Posterior vena cava (tissue), 2 donors: ENCODE measurements at places on chromosomes 5 and 9.

DNA sequence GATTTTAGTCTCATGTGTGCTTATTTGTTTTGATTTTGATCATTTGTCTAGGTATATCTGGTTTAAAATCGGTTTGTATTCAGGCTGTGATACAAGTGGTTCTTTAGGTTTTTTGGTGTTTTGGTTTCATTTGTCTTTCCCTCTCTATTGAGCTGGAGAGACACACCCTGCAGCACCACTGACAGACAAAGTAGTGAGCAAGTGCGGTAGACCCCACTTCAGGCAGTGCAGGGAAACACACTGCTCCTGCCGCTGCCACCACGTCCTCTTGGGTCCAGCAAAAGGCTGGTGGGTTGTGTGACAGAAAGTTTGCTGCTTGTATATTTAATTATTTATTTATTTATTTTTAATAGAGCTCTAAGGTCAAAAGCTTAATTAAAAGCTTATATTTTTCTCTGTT is 801.0 kb downstream of the NR2F1-AS1 start:
- no peak for DNase-seq

- DNase-seq, result no peak
Observed at GRCh38 chr5:135487839-135488514, 35.8 kb upstream of the TIFAB start.

DNA sequence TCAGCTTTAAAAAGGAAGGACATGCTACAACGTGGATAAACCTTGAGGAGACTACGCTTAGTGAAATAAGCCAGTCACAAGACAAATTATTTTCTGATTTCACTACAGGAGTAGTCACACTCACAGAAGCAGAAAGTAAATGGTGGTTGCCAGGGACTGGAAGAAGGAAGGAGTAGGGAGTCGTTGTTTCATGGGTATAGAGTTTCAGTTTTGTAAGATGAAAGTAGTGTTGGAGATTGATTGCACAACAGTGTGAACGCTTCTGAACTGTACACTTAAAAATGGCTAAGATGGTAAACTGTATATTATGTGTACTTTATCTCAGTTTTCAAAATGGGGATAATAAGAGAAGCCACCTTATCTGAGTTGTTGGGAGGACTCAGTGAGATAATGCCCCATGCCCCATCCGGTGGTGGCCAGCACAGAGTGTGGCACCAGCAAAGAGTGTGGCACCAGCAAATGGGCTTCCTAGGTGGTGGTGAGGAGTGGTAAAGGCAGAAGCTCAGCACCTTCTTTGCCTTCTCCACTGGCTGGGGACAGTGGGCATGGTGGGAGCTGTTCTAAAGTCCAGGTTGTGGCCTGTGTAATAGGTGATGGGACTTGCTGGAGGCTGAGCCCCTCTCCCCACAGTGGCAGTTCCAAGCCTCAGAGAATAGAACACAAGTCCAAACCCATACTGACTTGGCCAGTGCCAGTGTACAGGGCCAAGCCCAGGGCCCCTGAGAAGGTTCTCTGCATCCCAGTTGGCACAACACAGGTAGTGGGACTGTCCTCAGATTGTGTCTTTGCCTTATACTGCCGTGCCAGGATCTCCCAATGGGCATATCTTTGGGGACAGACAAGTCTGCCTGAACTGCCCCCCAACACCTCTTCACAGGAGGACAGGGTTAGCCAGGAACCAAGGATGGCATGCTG is 4.4 kb downstream of the SLC22A4 start:
- DNase-seq, result no peak

GRCh38 chr5:32003981-32004380 is 170.1 kb downstream of the GOLPH3 start:
- DNase-seq, result no peak

DNA sequence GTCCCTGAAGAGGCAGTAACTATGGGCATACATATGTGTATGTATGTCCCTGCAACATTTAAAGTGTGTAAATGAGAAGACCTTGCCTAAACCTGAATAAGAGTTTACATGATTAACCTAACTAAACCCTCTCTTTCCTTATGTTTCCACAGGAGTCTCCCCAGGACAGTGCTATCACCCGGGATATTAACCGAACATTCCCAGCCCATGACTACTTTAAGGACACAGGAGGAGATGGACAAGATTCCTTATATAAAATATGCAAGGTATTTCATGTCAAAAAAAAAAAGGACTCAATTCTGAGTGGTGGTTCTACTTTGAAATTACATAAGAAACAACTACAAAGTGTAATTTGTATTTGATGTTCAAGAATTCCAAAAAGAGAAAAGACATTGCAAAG is 31.7 kb downstream of the GPR21 start:
- DNase-seq, result no peak

GRCh38 chr5:52725065-52725746 is 62.5 kb upstream of the ITGA1 start:
- no peak for DNase-seq

DNA sequence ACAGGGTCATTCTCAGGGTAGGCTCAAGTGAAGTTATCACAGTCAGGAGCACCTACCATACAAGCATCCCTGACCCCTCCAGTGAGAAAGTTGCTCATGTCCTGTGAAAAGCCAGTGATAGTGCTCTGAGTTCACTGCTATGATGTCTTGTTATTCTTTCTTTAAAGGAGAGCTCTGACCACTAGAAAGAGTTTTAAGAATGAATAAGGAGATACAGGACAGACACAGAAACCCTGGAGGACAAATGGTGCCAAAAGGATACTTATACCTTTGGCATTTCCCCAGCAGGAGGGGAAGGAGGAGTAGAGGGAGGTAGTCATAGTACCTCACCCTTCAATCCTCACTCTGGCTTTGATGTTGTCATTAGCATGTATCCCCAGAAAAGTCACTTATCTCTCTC is 84.0 kb upstream of the AGXT2 start:
- DNase-seq, result no peak

DNA sequence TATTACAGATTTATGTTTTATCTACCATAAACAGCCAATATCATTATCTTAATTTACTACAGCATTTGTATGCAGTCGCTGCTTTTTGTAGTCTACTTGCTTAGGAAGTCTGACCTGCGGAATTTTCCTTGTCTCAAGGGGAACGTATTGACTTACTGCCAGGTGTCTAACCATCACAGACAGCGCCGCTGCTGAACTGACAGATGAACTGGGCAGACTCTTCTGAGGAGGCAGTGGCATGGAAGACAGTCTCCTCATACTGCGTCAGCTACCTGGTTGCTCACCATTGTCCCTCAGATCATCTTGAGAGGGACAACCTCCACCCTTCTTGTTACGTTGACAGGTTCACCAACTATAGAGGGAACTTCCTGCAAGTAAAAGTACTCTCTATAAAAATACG is 574.3 kb upstream of the ZNF462 start:
- DNase-seq, result no peak

GRCh38 chr5:96576876-96577275 is 85.3 kb upstream of the CAST start:
- DNase-seq, result no peak

- DNase-seq, result no peak
Observed at GRCh38 chr5:98588215-98588614, 185.2 kb upstream of the RGMB start.

DNA sequence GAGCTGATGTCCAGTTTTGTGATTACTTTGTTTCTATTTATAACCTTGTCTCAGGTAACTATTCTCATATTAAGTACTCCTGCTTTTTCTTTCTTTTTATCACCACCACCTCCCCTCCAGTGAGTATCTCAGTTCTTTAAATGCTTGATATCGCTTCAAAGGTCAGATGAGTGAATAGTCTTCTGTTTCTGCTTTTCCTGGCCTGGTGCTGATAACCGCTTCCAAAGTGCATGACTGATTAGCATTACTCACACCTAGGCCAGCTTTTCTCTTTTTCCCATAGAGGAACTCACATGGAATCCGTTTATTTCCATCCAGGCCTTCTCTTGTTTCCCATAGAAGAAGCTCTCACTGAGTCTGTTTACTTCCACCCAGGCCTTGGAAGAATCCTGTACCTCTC is 3.2 kb downstream of the SLC36A1 start:
- no peak for DNase-seq

DNA sequence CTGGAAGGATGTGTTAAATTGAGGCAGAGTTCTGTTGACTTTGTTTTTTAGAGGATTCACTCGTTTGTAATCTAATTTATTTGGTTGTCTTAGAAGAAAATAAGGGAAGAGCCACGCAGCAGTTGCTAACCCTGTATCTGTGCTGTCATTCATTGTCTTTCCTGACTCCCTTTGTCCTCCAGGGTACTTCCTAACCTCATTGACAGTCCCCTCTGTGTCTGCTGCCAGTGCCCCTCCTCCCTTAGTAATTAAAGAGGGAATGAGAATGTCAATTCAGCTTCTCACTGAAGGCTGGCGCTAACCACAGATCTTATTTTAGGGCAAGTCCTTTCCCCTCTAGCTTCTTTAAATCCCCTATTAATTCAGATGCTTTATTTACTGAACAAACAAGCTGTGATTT is 84.0 kb downstream of the MAST4 start:
- DNase-seq, result no peak

- no peak for DNase-seq
Observed at GRCh38 chr5:127645300-127645726, 3.6 kb upstream of the CTXN3 start.
